Progenitor cell of endocrine pancreas (in vitro differentiated cells): ENCODE measurements at places on chromosomes 12 and 14. TPM values are rescaled to one million over a fixed set of nuclear protein-coding genes. Genes with fewer than 3 reads are reported as not detected.

DNA sequence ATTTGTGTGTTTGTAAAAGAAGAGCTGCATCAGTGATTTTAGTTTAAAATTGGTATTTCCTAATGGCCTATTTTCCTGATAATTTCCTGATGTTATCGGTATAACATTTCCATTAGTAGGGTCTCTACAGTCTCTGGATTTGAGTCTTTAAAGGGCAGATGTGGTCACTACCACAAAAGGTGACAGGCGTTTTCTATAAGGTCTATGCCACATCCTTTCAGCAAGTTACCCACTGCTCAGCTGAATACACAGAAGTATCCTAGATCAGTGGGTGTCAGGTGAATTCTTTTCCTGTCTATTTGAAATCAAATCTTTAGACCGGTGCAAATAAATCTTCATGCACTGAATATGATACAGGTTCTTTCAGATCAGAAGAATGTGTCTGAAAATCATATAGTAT lies 90.2 kb downstream of the LIN7A start:
- no peaks in the 10 kb centered on the region for H3K27me3 ChIP-seq
- peaks cover 6% of the 10 kb centered on the region for H3K4me1 ChIP-seq
- no peak overlapping the region for H3K4me3 ChIP-seq
- no peaks in the 10 kb centered on the region for H3K36me3 ChIP-seq
- no peak overlapping the region for H3K27ac ChIP-seq

DNA sequence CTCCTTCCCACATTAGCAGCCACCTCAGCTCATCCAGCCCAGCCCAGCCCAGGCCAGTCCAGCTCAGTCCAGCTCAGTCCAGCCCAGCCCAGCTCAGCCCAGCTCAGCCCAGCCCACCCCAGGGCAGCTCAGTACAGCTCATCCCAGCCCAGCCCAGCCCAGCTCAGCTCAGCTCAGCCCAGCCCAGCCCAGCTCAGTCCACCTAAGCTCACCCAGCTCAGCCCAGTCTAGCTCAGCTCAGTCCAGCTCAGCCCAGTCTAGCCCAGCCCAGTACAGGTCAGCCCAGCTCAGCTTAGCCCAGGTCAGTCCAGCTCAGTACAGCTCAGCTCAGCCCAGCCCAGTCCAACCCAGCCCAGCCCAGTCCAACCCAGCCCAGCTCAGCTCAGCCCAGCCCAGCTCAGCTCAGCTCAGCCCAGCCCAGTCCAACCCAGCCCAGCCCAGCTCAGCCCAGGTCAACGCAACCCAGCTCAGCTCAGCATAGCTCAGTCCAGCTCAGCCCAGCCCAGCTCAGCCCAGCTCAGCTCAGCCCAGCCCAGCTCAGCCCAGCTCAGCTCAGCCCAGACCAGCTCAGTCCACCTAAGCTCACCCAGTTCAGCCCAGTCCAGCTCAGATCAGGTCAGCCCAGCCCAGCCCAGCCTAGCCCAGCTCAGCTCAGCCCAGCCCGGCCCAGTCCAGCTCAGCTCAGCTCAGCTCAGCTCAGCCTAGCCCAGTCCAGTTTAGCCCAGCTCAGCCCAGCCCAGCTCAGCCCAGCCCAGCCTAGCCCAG lies 63.0 kb downstream of the TMEM121 start:
- no peak overlapping the region for H3K27ac ChIP-seq
- DNase-seq: no peak
- H3K4me1 ChIP-seq: no peaks in the 10 kb centered on the region
- H3K4me3 ChIP-seq: no peak overlapping the region

Gene TRAFD1
- 34.7 and 35.4 TPM in 2 replicates for total RNA-seq

GRCh38 chr12:3661028-3661427 lies 91.9 kb downstream of the CRACR2A start:
- H3K27ac ChIP-seq: no peak overlapping the region
- H3K27me3 ChIP-seq: peaks cover 22% of the 10 kb centered on the region
- H3K4me3 ChIP-seq: no peak overlapping the region
- no peaks in the 10 kb centered on the region for H3K4me1 ChIP-seq
- H3K36me3 ChIP-seq: no peaks in the 10 kb centered on the region

DNA sequence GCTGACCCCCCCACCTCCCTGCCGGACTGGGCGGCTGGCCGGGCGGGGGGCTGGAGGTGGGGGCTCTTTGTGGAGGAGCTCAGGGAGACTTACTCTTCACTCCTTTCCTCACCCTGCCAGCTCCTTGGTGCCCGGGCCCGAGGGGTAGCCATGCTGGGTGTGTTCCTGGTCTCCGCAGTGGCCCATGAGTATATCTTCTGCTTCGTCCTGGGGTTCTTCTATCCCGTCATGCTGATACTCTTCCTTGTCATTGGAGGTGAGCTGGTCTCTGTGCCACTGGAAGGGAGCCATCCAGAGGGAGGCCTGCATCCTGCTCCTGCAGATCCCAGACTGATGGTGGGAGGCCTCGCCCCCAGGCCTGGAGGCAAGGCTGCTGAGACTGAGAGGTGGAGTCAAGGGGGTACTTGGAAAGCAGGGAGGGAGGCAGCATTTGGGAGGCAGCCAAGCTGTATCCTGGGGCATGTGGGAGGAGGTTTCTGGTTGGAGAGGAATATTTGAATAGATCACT lies 19.7 kb downstream of the SOAT2 start:
- H3K4me1 ChIP-seq: peaks cover 6% of the 10 kb centered on the region
- peak overlapping the region; percentile 13 for H3K27ac ChIP-seq
- H3K4me3 ChIP-seq: no peak overlapping the region
- no peak for DNase-seq
- peaks cover 1% of the 10 kb centered on the region for H3K36me3 ChIP-seq
- H3K27me3 ChIP-seq: peaks cover 3% of the 10 kb centered on the region

DNA sequence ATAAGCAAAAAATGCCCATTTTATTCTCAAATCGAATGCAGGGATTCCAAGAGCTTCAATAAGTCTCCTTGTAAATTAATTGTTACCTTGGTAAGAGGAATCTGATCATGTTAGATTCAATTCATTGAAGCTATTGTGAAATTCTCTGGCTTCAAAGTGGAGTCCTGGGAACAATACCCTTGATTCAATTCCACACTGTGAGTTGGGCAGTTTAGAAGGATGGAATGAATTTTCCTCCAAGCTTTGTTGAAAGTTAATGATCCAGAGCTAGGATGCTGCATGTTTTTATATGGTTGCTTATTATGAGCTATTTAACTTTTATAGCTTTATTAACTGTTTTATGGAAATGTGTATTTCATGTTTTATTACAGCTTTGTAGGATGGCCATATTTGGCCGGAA lies 89.9 kb upstream of the IGF1 start:
- H3K4me3 ChIP-seq: no peak overlapping the region
- H3K4me1 ChIP-seq: no peaks in the 10 kb centered on the region
- no peaks in the 10 kb centered on the region for H3K36me3 ChIP-seq
- DNase-seq: no peak
- no peak overlapping the region for H3K27ac ChIP-seq
